ENCODE measurements at places on chromosomes 1 and 21. TPM values are rescaled to one million over a fixed set of nuclear protein-coding genes. Genes with fewer than 3 reads are reported as not detected.

Gene TBCE
- 33.7 TPM for total RNA-seq

- no peak for DNase-seq
These were observed 491.3 kb upstream of the VAMP3 start for GRCh38 chr1:7279769-7280168.

DNA sequence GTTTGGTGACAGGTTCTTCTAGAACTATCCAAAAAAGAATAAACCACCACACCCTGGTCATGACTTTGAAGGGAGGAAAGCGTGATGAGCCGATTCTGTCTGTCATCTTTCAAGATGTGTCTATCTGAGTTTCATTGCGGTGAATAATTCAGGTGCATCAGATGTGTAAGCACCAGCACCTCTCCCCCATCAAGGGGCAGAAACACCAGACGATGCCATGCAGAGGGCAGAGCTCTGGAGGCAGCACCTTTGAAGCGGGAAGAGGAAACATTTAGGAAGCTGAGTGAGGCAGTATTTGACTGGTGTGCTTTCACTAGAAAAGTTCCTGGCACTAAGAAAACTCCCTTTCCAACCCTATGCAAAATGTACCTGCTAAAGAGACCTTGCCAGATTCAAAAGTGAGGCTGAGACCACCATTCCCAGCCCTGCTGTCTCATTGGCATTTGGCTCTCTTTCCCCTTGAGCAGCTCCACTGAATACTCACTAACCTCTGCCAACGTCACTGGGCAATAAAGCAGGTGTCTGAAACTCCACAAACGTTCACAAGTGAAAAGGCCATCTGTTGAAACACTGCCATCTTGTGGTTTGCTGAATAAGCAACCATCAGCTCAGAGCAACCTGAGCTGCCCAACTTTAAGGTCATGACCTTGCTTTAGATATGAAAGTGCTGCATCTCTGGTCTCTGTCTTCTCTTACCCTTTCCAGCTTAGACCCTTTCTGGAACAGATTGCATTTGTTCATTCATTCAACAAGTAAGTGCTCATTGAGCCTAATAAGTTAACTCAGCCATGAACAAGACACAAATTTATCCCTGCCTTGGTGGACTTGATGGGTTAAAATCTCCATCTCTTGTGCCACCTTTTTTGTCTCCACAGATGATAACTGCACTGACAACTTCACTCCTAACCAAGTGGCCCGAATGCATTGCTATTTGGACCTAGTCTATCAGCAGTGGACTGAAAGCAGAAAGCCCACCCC, 228.6 kb downstream of the PAPPA2 start:
- DNase-seq, result peak; percentile 4

- DNase-seq, result no peak
These were observed 113.2 kb downstream of the TENT5C start for GRCh38 chr1:117719004-117719403.

DNA sequence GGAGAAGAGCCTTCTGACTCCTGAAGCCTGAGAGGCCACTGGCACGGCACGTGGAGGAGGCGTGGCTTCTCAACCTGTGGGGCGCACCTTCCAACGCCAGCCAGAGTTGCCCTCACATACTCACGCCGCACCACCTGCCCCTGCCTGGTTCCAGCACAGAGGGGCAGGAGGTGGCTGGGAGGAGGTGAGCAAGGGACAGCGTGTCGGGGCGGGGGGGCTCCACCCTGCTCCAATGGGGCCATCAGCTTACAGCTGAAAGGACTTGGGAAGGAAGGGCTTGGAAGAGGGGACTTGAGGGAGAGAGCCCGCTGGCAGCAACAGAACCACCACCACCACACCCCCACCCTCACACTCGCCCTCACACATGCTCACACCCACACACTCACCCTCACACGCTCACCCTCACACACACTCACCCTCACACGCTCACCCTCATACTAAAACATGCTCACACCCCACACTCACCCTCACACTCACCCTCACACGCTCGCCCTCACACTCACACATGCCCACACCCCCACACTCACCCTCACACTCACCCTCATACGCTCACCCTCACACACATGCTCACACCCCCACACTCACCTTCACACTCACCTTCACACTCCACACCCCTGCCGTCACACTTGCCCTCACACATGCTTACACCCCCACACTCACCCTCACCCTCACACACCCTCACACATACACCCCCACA, 41.6 kb upstream of the EDN2 start:
- DNase-seq, result no peak
